Coronary artery (tissue), 2 donors: ENCODE measurements at places on chromosomes 1 and 21.

DNA sequence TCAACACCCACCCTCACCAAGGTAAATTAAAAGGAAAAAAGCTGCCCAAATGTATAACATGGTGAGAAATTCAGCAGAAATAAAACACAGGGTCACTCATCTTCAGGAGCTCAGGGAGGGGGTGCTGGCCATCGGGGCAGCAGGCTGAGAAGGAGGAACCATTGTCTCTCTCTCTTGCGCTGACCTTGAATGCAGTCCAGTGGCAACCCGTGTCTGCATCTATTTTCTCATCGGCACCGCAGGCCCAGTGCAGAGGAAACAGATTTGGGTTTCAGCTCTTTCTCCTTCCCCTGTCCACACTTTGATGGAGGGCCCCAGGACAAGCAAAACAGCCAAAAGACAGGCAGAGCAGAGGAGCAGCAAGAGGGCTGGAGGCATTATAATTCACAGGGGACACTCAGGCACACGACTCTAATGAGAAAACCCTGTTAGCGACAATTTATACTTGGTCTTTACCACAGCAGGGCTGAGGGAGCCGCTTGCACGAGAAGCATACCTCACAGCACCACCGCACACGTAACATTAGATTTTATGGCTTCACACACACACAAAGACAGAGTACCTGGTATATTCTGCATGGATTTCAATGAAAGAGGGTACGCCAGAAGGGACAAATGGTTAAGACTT is 18.6 kb downstream of the MKNK1 start:
- DNase-seq: no peak

- no peak for DNase-seq
Observed at GRCh38 chr1:39542924-39543323, 33.7 kb downstream of the PABPC4 start.

GRCh38 chr1:147541672-147542568 is 619 bp downstream of the BCL9 start:
- DNase-seq: peak; percentile 79

DNA sequence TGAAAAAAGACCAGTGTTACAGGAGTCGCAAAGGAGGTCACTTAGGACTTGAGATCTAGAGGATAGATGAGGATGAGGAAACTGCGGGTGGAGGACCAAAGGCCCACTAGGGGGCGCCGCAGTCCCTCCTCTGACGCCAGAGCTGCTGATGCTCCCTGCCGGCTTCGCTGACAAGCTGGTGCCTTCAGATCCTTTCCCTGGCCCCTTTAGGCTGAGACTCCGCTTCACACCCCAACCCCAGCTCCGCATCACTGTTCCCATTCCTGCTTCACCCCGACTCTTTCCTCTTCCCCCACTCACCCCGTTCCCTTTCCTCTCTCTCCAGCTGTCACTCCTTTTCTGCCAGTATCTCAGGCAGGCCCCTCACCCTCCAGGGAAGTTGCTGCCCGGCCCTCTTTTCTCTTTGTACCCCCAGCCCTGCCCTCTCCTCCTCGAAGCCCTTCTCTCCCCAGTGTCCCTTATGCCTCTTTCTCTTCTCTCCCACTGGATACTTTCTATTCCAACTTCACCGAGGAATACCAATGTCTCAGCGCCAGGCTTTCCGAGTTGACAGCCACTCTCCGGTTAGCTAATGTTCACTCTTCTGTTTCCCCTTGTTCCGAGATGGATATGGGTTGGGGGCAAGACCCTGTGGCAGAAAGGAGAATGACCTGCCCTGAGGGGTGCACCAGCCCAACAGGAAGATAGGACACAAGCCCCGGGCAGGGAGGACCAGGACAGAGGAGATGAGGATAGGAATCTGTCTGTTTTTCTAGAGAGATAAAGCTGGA is 4.5 kb downstream of the KCNJ9 start:
- no peak for DNase-seq

GRCh38 chr1:189693140-189693539 is 784.5 kb downstream of the BRINP3 start:
- no peak for DNase-seq

DNA sequence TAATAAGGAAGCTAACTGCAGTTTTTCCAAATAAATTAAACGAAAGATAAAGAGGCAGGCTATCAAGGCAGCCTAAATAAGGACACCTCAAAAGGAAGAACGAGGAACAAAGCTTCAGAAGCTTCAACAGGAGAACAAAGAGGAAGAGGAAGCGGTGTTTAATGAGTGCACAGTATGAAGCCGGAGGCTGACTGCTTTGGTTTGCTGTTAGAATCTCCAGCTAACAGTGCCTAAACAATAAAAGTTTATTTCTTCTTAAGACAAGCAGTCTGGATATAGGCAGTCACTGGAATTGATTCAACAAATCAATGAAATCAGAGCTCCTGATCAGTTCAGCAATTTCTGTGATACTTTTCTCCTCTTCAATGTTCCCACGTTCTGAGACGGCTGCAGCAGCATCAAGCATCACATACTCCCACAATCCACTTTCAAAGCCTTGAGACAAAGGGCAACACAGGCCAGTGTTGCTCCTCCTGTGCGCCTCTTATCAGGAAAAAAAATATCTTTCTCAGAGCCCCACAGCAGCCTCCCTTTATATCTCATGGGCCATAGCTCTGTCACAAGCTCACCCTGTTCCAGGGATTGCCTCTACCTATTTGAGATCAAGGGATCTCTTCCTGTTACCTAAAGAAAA is 365.6 kb upstream of the ST6GALNAC5 start:
- DNase-seq: no peak

GRCh38 chr21:35405981-35406380 is 356.9 kb upstream of the RUNX1 start:
- no peak for DNase-seq

- DNase-seq: no peak
Observed at GRCh38 chr1:158107916-158108315, 72.8 kb upstream of the CD1D start.

GRCh38 chr1:94731891-94732290 is 88.3 kb upstream of the SLC44A3 start:
- no peak for DNase-seq

GRCh38 chr1:202235856-202236837 is 42.5 kb downstream of the LGR6 start:
- peak; percentile 94 for DNase-seq

- no peak for DNase-seq
Observed at GRCh38 chr1:94248956-94249688, 11.7 kb upstream of the ARHGAP29 start.

- DNase-seq: no peak
Observed at GRCh38 chr1:109131800-109132199, 17.9 kb downstream of the ELAPOR1 start.

DNA sequence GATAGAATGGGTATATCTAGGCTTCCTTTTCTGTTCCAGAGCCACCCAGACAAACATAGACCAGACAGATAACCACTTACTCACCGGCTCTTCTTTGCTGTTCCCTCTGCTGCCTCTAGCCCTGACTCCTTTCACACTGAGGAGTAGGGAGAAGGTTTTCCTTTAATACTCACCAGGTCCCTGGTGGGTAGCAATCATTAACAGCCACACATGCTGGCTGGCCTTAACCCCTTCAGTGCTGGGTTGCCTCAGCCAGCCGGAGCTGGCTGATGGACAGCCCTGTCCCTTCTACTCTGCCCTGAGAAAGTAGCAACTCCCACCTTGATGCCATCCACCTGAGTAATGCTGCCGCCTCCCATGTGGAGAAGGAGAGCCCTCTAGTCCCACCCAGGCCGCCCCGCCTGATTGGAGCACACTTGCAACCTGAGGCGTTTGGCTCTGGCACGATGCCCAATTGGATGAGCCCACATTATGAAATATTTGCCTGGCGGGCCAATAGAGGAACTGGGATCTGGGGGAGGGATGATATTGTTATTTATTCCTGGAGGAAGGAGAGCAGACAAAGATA is 71.6 kb downstream of the PLEKHA6 start:
- peak; percentile 74 for DNase-seq
